A172 (cell line): ENCODE measurements at places on chromosomes 11 and 22. TPM values are rescaled to one million over a fixed set of nuclear protein-coding genes. Genes with fewer than 3 reads are reported as not detected.
A peak's percentile ranks its signal among the peaks of the same experiment; 100 is the strongest.

Gene CRELD2
- 41.9 and 48.3 TPM in 2 replicates for total RNA-seq

Gene CAVIN3
- total RNA-seq: not detected in 2 replicates

Gene CYB5R2
- not detected in 2 replicates for total RNA-seq

Gene TRIM6
- 5.0 and 6.7 TPM in 2 replicates for total RNA-seq

Gene PDE2A
- total RNA-seq: 6.5 and 8.8 TPM in 2 replicates

Gene TSSK2
- not detected in 2 replicates for total RNA-seq

Gene NLRP6
- not detected in 2 replicates for total RNA-seq

Gene NTM
- total RNA-seq: 1.4 and 2.9 TPM in 2 replicates

Gene C22orf31
- not detected in 2 replicates for total RNA-seq

Gene CSNK2A3
- total RNA-seq: 3.4 and 3.6 TPM in 2 replicates

DNA sequence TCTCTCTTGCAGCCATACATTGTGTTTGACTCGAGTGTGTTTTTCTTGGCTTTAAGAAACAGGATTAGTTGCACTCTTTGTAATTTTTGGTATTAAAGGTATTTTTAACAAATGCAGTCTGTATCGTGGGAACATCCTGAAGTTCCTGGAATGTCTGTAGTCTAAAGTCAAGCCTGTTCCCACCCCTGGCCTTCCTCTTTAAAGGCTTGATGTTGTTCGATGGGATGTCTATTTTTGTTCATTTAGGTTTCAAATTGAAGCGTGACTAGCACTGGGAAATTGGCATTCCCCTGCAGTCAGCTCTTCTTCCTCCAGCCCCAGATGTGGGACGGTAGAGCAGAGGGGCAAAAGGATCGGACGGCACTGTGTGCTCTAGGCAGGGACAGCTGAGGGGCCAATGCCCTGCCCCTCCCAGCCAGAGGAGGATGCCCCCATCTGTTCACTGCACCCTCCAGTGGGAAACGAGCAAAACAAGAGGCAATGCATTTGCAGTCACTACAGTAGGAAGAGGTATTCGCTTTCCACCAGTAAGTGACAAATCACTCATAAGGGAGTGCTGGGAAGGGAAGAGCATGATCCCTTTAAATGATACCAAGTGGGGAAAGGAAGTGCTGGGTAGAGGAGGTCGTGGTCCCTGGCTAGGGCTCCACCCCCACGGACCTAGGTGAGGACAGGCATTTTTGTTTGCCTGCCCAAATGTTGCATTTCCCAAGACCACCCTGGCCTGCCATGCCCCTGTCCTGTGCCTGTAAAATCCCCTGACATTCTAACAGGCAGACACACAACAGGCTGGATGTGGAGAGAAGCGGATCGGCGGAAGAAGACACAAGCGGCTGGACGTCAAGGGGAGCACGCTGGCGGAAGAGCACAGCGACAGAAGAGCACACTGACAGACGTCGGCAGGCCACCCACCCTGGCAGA lies 47.4 kb upstream of the SEPTIN5 start:
- DNase-seq: no peak

- no peak for DNase-seq
Observed at GRCh38 chr11:41414771-41415440, 44.5 kb downstream of the LRRC4C start.

- no peak for DNase-seq
Observed at GRCh38 chr11:89279176-89279575, 101.5 kb downstream of the TYR start.

DNA sequence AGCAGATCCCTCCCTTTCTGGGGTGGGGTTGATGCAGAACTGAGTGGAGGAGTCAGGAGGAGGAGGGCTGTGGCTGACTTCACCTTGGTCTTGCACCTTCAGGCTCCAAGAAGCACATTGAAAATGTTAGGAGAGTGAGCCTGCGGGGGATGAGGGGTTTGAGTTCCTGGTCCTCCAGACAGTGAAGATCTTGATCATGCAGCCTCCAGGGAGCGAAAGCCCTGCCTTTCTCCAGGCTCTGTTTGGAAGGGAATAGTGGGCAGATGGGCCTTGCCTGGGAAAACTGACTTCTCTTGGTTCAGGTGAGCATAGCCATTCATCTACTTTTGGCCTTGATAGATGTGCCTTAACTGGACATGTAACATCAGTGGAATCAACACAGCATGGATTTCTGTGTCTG lies 267.6 kb upstream of the B3GAT1 start:
- no peak for DNase-seq

GRCh38 chr22:35380013-35380412 lies 883 bp upstream of the HMOX1 start:
- no peak for DNase-seq

DNA sequence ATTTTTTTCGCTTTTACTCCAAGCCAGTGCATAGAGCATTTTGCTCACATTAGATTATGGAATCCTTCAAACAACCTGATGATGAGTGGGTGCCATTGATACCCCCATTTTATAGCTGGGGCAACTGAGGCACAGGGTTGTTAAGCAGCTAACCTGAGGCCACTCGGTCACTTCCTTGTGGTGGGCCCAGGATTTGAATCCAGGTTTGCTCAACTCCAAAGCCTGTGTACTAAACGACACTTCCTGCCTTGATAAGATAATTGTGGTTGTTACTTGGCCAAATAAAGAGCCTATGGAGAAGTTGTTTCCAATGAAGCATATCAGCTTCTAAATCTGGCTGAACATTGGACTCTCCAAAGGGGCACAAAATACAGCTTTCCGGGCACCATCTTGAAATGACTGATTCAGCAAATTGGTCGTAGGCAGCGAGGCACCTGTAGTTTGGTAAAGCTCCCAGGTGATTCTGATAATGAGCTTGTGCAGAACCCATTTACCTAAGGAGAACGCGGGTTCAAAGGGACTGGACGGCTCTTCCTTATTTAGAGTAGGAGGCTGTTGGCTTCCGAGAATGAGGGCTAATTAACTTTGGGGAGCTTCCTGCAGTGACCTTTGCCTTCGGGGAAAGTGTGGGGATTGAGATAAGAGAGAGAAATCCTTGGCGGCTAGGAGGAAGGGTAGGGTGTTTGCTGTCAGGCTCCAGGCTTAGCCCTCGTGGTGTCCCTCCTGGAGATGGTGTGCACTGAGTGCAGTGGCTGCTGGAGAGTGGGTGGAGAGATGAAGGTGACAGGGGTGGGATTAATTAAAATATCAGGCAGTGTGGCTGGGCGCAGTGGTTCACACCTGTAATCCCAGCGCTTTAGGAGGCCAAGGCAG lies 17.5 kb upstream of the EHF start:
- DNase-seq: no peak

- DNase-seq: no peak
Observed at GRCh38 chr11:118202599-118203422, 22.0 kb downstream of the JAML start.

GRCh38 chr11:121466063-121466794 lies 13.5 kb upstream of the SORL1-AS1 start:
- DNase-seq: peak; percentile 93

GRCh38 chr11:93630037-93630436 lies 31.4 kb upstream of the CEP295 start:
- DNase-seq: no peak

DNA sequence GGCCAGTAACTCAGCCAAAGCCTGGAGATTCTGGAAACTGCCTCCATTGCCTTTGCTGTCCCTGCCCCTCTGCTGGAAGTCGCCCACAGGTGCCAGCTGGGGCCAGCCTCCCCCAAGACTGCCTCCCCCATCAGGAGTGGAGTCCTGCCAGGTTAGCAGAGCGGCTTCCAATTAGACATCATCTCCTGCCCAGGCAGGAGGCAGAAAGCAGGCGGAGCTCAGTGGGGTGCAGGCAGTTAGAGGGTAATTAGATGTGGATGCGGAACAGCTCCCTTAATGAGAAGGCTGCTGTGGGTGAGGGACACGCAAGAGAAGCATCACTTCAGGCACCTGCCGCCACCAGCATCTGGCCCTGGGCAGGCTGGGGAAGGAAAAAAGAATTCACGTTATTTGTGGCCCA lies 90.9 kb upstream of the TP53I11 start:
- no peak for DNase-seq

GRCh38 chr11:103970701-103971249 lies 65.7 kb upstream of the DDI1 start:
- DNase-seq: no peak

GRCh38 chr11:121350314-121351082 lies 57.9 kb downstream of the SC5D start:
- DNase-seq: no peak

DNA sequence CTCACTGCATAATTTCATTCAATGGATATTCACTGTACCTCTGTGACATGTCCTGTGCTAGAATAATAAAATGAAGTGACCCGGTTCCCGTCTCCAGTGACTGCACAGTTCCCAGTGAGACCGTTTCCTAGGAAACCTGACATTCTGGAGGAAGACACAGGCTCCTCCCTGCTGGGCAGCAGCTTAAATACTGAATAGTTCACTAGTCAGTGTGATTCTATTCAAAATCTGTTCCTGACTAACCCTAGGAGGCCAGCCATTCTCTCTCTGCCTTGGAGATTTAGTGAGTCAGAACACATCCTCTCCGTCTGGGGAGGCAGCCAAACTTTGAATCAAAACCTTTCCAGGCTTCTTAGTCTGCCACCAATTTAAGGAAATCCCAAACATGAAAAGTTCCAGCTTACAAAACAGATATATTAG lies 11.3 kb downstream of the TRIM66 start:
- peak; percentile 94 for DNase-seq

DNA sequence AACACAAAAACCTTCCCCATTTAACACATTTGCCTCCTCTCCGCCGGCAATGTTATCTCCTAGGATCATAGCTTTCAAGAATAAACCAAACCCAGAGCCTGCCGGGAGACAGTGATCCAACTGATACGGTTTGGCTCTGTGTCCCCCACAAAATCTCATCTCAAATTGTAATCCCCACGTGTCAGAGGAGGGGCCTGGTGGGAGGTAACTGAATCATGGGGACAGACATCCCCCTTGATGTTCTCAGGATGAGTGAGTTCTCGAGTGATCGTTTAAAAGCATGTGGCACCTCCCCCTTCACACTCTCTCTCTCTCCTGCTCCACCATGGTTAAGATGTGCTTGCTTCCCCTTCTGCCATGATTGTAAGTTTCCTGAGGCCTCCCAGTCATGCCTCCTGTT lies 33.3 kb downstream of the RBFOX2 start:
- no peak for DNase-seq

DNA sequence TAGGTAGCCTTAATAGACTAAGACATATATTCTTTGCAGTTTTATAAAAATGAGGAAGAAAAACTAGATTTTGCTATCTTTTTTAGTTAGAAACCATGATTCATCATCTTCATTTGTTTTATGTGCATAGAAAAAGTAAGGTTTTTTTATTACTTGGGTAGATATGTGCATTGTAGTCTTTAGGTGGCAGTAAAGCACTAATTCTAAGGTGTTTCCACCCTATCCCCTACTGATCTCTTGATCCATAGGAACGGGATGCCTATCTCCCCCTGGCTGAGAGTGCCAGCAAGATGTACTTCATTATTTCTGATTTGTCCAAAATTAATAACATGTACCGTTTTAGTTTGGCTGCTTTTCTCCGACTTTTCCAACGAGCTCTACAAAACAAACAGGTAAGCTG lies 148.1 kb downstream of the DYNC2H1 start:
- peak; percentile 34 for DNase-seq

DNA sequence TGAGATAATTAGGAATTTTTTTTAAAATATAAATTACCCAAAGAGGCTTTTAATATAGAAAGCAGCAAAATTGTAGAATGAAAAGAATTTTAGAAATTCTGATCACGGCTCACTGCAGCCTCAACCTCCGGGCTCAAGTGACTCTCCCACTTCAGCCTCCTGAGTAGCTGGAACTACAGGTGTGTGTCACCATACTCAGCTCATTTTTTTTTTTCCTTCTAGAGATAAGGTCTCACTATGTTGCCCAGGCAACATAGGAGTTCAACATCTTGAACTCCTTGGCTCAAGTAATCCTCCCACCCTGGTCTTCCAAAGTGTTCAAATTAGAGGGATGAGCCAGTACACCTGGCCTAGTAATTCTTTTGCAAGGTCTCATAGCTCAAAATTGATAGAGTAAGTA lies 76.7 kb downstream of the ATG16L2 start:
- no peak for DNase-seq

DNA sequence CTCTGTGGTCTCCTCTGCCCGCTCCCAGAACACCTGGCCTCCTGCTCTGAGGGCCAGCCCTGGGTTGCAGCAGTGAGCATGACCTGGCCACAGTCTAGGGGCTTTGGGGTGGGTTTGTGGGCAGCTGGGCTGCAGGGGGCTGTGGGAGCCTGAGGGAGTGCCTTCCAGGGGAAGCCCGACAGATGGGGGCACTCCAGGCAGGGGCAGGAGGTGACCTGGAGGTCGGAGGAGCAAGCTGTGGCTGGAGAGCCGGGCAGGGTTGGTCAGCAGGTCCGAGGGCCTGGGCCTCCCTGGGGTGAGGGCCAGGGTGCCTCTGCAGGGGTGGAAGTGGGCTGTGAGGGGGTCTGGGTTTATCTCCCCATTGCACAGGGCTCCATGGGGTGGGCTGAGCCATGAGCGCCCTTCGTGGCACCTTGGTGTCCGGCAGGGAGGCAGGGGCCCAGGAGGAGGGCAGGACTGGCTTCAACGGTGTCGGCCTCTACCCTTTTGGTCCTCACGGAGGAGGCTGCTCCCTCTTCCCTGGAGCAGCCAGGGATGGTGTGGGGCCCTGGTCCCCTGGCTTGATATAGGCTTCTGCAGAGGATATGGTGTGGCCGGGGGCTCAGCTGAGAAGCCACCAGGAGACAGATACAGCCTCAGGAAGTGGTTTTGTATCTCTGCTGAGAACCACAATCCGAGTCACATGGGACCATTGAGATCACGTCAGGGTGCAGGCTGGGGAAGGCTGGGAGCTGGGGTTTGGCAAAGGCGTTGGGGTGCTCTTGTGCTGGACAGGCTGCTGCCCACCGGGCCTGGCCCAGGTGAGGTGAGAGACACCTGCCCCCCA lies 22.3 kb downstream of the KCNQ1 start:
- peak; percentile 31 for DNase-seq

- DNase-seq: no peak
Observed at GRCh38 chr22:45450101-45450785, 36.8 kb downstream of the RIBC2 start.

DNA sequence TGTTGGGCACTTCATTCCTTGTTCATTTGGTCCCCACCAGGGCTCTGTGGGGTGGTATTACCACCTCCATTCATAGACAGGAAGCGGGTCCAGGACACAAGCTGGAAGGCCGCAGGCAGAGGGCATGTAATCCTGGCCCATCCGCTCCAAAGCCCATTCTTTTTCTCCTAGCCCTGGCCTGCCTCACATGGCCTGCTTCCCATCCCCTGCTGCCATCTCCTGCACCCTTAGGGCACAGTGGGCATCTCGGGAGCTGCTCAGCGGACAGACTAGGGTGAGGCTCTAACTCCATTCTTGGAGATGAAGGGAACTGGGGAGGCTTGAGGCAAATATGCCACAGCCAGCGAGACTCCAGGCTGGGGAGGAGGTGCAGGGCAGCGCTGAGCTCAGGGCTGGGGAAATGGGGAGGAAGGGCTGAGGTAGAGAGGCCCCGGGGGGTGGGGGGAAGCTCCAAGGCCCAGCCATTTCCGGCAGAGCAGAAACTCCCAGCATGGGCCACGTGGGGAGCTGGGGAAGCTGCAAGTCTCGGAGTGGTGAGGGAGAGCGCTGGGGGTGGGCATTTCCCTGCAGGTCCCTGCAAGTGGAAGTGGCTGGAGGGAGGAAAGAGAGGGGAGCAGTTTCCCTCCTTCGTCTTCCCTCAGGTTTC lies 14.3 kb upstream of the BCL9L start:
- DNase-seq: no peak

GRCh38 chr11:130042093-130042591 lies 27.6 kb upstream of the APLP2 start:
- peak; percentile 62 for DNase-seq

GRCh38 chr11:3616721-3617460 lies 24.9 kb downstream of the ART5 start:
- no peak for DNase-seq
